ENCODE measurements at places on chromosomes 3 and 15.
A peak's percentile ranks its signal among the peaks of the same experiment; 100 is the strongest.

GRCh38 chr3:187565701-187566100 lies 104.5 kb downstream of the SST start:
- DNase-seq = no peak

- no peak for DNase-seq
Observed at GRCh38 chr15:51223771-51224229, 114.6 kb downstream of the CYP19A1 start.

DNA sequence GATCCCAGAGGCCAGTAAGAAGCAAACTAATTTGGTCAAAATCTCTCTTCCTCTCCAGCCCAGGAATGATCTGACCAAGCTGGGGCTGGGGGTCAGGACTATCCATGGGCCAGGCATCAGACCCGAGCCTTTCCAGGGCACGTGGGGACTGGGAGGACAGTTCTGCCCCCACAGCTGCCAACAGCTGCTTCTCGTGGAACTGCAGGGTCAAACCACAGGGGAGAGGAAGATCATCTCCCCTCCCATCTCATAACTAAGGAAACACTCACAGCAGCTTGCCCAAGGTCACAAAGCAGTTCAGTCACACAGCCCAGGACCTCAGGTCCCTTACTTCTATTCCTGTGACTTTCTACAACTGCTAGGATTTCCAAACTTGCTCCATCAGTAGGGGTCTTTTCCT lies 47.1 kb downstream of the DAPK2 start:
- DNase-seq = no peak

DNA sequence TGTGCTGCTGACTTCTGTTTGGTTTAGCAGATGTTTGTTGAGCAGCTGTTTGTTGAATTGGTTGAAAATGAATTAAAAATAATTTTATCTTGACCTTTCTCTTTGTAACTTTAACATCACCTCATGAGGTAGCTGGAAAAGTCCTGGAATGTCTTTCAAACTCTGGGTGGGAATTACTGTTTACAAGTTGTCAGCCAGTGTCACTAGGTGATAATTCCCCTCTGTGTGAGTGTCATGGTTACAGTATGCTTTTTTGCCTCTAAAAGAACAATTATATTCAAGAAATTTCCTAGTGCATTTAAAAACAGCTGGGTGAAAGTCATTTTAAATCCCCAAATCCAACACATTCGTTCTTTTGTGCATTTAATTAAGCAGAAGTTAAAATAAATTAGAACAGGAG lies 113.2 kb downstream of the PTPRG start:
- no peak for DNase-seq

GRCh38 chr3:131772269-131773026 lies 262.4 kb downstream of the CPNE4 start:
- DNase-seq = no peak

GRCh38 chr15:51203797-51204196 lies 109.1 kb upstream of the TNFAIP8L3 start:
- no peak for DNase-seq

GRCh38 chr15:56341201-56341600 lies 24.0 kb upstream of the TEX9 start:
- no peak for DNase-seq

DNA sequence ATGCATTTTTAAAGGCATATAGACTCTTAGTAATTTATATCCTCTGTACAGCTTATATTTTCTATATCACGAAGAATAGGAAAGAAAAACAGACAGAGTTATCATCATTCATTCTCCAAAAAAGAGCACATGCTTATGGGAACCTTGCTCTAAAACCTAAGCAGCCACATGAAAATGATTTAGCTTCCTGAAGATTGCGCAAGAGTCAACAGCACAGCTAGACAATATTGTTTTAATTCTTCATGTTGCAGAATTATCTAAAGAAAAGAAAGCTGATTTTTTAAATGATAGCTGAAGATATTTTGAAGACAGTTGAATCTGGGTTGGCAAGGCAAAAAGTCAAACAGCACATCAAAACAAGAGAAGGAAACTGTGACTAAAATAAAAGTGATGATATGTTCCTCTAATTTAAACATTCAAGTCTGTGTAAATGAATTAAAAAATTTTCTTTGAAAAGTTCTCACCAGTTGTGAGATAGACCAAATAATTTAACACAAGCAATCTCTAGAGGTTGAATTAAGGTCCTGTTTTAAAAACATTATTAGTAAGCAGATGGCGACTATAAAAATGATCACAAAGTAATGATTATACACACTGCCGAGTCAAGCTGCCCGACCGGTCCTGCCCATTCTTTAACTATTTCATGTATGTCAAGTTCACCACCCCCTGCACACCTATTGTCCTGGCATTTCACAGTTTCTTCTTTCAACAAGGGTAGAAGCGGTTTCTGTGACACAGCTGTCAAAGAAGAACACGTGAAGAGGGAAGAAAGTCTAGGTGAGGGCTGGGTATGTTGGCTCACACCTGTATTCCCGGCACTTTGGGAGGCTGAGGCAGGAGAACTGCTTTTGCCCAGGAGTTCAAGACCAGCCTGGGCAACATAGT lies 74.2 kb upstream of the BHLHE40 start:
- no peak for DNase-seq

GRCh38 chr3:2206536-2206935 lies 107.9 kb downstream of the CNTN4 start:
- no peak for DNase-seq

- no peak for DNase-seq
Observed at GRCh38 chr15:83570756-83571155, 83.2 kb upstream of the ADAMTSL3 start.

DNA sequence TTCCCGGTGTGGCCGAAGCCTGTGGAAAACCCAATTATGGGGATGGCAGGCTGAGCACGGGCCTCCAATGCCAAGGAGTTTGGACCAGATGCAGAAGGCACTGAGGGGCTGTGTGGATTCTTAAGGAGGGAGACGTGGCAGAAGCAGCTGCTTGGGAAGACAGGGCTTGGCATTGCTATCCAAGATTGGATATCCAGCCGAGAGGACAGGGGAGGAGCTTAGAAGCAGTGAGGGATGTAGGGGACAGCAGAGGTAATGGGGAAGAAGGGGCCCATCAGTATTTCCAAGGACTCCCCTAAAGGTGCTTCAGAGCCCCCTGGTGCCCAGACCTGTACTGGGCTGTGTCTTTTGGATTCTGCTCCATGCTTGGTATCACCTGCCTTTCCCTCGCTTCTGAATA lies 112.8 kb upstream of the TLE3 start:
- no peak for DNase-seq

DNA sequence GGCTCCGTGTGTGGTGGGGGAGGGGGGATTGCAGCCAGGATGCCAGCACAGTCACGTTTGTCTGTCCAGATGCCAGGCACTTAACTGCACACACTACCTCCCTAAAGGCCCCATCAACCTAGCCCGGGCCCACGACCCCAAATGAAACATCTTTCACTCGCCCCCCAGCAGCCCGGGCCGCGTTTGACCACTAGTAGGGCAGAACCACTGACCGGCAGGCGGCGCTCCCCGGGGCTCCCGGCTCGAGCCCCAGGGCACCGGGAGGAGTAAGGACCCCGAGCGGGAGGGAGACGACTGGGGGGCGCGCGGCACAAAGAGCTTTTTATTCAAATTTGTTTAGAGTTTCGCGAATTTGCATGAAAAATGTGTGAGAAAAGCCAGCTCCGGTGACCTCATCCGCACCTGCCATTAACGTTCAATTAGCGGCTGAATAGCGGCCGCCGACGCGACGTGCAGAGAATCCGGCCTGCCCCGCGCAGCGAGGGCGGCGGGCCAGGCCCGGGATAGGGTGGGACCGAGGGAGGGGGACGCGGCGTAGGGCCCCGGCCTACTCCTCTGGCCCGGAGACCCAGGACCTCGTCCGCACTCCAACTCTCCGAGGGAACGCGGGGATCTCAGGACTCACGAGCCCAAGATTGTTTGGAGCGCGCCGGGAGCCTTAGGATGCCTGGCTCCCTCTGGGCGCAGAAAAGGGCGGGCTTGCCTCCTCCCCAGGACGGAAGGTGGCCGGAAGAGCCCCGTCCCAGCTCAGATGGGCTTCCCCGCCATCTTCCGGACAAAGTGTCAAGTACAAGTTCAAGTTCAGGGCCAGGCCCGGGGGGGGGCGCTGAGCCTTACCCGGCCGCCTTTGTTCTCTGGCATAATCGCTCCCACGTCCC lies 64.9 kb upstream of the POLG start:
- peak; percentile 52 for DNase-seq

DNA sequence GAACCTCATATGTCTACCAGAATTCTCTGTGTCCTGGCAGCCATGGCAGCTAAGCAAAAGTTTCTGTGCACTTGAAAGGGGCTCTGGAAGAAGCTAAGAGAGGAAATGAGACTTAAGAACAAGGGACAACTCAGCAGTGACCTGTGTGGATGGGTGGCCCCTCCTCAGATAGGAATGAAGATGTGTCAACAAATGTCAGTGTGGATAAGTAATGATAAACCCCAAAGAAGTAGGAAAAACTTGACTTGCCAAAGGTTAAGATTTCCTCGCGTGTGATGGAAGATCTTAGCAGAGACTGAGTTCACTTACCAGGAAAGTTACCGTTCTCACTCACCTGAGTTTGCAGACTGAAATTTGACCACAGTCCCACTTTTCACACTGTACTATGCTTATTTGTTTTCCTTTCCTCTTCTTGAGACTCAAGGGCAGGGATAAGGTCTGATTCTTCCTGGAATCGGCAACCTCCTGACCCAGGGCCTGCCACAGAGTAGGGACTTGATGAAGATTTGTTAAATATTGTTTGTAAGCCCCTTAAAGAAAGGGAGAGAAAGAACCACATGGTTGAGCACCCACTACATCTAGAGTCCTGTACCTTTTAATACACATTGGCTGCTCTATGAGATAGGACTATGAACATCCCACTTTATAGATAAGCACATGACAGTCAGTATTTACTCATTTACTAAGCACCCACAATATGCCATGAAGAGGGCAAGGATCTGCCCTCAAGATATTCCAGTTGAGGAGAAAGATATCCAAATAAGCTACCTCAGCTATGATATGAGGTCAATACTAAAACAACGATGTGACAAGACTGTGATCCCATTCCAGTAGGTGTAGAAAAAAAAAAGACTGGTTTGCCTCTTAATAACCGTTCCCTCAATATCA lies 7.3 kb upstream of the HRH1 start:
- DNase-seq = no peak

- no peak for DNase-seq
Observed at GRCh38 chr15:89512631-89513030, 16.2 kb upstream of the RHCG start.

DNA sequence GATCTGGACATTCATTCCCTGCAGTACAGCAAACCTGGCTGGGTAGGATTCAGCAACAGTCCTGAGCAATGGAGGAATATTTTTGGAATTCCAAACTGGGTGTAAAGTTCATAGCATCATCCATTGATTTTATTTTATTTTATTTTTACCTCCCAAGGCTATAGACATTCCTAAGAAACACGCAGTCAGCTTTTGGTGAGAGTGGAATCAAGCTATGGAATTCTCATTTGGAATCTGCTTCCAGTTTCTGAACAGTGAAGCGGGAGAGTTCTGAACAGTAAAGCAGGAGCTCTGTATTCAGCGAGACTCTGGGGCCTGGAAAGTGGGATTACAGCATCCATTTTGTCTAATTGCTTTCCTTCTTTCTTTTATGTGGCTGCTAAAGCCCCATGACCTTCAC lies 1.4 kb upstream of the PDZRN3 start:
- no peak for DNase-seq

DNA sequence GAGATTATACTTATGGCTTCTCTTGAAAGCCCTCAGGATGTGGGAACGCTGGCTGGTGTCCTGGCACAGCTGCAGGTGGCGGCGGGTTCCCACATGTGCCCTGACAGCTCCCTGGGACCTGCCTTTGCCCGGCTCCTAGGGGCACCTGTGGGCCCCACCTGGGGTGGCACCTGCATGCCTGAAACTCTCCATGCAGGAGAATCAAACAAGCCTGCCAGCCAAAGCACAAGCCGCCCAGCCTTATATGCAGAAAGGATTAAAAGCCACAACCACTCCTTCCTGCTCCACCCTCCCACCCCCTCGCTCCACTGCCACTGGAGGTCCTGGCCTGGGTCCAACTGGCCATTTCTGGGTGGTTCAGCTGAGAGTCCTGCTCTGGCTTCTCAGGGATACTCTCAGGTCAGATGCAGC lies 18.1 kb downstream of the TRPM1 start:
- no peak for DNase-seq

GRCh38 chr3:10763817-10764258 lies 52.2 kb upstream of the SLC6A11 start:
- no peak for DNase-seq

- DNase-seq = no peak
Observed at GRCh38 chr15:79089331-79089889, 1.2 kb downstream of the RASGRF1 start.

GRCh38 chr3:182921665-182922355 lies 58.5 kb downstream of the DCUN1D1 start:
- DNase-seq = no peak

DNA sequence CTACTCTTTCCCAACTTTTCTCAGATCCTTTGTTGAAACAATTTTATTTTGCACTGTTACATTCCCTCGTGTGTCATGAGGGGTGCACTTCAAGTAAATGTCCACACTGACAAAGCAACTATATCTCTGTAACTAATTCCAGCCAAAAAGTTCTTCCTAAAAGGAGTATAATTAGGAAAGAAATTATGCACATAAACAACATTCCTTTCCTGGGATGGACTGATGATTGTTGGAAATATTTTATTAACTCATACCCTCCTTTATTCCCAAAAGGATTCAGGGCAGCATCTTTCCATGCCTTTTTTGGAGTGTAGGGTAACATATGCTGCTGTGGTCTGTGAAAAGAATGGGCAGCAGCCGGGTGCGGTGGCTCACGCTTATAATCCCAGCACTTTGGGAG lies 426.1 kb upstream of the THBS1 start:
- no peak for DNase-seq

GRCh38 chr3:135432402-135432801 lies 533.1 kb upstream of the PPP2R3A start:
- DNase-seq = no peak

- DNase-seq = no peak
Observed at GRCh38 chr3:81666502-81667121, 94.8 kb downstream of the GBE1 start.

DNA sequence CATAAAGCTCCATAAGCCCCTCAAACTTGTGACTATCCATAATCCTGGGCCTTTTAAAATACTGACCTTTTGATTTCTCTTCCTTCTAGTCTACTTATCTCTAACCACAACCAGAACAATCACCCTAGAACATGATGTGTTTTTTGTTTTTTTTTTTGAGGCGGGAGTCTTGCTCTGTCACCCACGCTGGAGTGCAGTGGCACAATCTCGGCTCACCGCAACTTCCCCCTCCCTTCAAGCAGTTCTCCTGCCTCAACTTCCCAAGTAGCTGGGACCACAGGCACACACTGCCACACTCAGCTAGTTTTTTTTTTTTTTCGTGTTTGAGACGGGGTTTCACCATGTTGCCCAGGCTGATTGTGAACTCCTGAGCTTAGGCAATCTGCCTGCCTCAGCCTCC lies 25.1 kb downstream of the VPS39 start:
- no peak for DNase-seq

- peak; percentile 16 for DNase-seq
Observed at GRCh38 chr15:31268108-31268501, 58.5 kb upstream of the KLF13 start.

GRCh38 chr15:58249646-58250312 lies 111.6 kb downstream of the AQP9 start:
- DNase-seq = no peak

GRCh38 chr15:32651229-32651837 lies 9.8 kb downstream of the SCG5 start:
- DNase-seq = peak; percentile 50

GRCh38 chr3:157464321-157464720 lies 27.7 kb downstream of the PTX3 start:
- no peak for DNase-seq

- DNase-seq = no peak
Observed at GRCh38 chr3:65284961-65285360, 597.2 kb upstream of the ADAMTS9 start.

- DNase-seq = no peak
Observed at GRCh38 chr3:141432904-141433303, 53.9 kb upstream of the RASA2 start.
